NCI-H524 (cell line): ENCODE measurements at places on chromosomes 11 and 22.

DNA sequence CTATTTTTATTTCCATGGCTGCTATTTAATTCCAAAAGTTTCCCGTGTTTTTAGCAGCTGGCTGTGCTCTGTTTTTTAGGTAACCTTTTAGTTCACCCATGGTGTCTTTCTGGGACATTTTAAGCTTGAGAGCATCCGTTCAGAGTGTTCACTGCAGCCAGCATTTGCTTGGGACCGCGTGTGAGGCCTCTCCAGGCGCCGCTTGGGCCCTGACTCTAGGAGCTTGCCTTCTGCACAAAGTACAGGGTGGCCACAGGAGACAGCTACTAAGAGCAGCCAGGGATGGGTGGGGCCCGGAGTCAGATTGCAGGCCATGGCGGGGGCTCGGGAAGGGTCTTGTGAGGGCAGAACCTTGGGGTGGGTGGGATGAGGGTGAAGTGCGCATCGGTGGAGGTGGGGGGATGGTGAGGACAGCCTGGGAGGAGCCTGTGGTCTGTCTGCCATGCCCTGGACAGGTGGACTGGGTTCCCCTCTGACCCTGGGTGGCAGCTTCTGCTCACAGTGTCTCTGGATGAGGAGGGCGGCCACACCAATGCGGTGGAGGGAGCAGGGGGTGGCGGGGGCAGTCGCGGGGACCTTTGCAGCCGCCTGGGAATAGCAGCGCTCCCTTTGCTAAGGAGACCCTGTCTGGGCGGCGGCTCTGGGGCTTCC lies 288.1 kb downstream of the TBC1D22A start:
- DNase-seq = no peak

- no peak for DNase-seq
Observed at GRCh38 chr11:118232659-118233058, 7.8 kb upstream of the JAML start.

DNA sequence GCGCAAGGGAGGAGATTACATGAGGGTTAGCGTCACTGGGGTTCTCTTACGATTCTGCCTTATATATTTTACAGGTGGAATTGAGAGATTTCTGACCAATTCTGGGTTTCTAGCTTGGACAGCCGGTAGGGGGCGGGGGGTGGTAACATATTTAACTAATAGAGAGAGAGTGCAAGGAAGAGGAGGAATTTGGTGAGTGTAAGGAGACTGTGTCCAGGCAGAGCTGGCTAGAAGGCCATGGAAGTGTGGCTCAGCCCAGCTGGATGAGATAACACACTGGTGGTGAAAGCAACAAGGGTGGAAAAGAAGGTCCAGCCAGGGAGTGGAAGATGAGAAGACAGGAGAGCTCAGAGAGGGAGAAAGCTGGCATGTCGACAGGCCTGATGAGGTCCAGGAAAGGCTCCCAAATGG lies 56.5 kb downstream of the ST3GAL4 start:
- DNase-seq = no peak

DNA sequence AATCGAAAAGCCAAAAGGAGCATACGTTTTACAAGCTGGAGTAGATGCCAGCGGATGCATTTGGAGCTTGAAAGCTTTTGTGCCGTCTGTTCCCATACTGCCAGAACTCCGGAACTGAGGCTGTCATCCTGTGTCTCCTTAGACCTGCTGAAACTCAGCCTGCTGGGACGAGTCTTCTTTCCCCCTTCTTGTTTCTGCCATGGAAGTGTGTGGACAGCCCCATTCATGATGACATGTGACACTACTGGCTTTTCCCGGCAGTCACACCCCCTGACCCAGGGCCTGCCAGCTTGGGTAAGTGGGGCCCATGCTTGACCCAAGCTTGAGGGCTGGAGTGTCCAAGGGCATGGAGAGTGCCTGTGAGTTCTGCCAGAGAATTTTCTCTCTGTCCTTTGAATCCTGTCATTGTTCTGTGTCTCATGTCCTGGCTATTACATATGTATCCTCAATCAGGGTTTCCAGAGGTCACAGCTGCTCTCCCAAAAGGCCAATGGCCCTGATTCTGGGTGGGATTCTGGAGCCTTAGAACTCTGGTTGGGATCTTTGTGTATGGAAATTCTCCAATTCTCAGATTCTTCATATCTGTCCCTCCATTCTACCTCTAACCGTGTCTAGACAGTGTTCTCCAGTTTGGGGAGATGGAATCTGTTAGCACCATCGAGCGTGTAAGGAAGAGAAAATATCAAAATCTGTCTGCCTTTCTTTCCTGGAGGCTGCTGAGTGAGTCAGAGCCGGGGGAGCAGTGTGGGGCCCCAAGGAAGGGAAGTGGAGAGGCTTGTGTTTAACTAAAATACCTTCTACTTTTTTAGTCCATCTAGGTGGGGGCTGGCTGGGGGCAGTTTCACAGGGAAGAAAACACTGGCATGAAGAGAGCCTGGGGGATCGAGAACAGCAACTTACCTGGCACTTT lies 73.2 kb downstream of the KIAA1671 start:
- no peak for DNase-seq

- DNase-seq = peak; percentile 99
Observed at GRCh38 chr22:48923165-48923865, 904.4 kb downstream of the BRD1 start.

GRCh38 chr11:61273178-61274078 lies 21.7 kb downstream of the VWCE start:
- no peak for DNase-seq

GRCh38 chr11:86918496-86918895 lies 36.7 kb downstream of the FZD4 start:
- no peak for DNase-seq

DNA sequence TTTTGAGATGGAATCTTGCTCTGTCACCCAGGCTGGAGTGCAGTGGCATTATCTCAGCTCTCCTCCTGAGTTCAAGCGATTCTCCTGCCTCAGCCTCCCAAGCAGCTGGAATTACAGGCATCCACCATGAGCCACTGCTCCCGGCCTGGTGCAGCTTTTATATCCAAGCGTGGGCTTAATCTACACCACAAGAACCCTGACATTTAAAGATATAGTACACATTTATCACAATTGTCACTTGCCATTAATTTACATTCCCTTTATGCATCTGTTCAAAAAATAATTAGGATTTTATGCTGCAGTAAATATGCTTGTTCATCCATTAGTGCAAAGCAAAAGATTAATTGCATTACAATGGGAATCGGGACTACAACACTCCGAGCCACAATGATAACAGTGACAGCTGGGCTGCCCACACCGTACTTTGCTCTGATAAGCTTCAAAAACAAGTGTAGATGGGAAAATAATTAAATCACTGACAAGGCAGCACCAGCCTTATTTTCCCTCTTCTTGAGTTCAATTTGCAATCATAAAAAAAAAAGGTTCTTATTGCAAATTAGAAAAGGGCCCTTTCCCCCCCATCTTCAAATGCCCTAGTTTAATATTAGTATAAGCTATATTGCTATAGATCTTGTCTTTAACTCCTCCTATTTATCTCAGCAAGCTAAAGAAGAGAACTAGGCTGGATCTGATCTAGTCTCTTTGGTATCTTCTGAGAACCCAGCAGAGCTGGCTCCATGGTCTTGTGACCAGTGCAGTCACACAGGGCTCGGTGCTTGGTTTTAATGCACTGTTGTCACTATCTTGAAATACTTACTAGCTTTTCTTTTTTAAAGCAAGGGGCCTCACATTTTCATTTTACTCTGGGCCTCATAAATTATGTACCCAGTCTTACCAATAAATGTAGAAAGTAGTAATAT lies 206.2 kb upstream of the LRRC4C start:
- DNase-seq = no peak

- no peak for DNase-seq
Observed at GRCh38 chr22:31075961-31076360, 5.2 kb upstream of the SMTN start.

GRCh38 chr22:40408718-40409612 lies 38.6 kb downstream of the SGSM3 start:
- DNase-seq = no peak

DNA sequence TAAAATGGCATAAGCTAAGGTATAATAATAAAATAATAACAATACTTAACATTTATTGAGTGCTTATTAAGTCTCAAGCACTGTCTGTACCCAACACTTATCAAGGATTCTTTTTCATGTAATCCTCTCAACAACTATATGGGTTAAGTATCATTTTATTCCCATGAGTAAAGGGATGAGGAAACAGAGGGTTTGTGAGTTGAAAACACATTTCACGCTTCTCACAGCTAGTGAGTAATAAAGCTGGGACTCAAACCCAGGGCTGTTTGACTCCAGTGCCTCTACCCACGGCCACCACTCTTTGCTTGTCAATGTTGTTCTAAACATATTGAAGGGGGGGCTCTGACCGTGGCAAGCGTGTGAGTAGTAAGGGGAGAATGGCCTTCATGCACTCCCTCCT lies 8.7 kb downstream of the CD3E start:
- peak; percentile 53 for DNase-seq

GRCh38 chr11:133978794-133979193 lies 22.0 kb upstream of the IGSF9B start:
- no peak for DNase-seq

GRCh38 chr11:44377914-44378321 lies 68.0 kb upstream of the ALX4 start:
- no peak for DNase-seq

DNA sequence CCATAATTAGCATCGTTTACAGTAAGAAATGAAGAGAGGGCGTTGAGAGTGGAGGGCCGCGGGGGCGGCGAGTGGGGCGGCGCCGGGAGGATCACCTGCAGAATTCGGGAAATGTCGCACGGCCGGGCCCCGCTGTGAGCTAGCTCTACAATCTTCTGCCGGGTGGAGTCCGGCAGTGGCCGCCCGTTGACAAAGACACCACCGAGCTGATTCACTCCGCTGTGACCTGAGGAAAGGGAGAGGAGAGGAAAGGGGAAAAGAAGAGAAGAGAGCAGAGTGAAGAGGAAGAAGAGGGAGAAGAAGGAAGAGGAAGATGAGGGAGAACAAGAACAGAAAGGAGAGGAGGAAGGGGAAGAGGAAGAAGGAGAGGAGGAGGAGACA lies 8.5 kb downstream of the PAX6 start:
- no peak for DNase-seq

DNA sequence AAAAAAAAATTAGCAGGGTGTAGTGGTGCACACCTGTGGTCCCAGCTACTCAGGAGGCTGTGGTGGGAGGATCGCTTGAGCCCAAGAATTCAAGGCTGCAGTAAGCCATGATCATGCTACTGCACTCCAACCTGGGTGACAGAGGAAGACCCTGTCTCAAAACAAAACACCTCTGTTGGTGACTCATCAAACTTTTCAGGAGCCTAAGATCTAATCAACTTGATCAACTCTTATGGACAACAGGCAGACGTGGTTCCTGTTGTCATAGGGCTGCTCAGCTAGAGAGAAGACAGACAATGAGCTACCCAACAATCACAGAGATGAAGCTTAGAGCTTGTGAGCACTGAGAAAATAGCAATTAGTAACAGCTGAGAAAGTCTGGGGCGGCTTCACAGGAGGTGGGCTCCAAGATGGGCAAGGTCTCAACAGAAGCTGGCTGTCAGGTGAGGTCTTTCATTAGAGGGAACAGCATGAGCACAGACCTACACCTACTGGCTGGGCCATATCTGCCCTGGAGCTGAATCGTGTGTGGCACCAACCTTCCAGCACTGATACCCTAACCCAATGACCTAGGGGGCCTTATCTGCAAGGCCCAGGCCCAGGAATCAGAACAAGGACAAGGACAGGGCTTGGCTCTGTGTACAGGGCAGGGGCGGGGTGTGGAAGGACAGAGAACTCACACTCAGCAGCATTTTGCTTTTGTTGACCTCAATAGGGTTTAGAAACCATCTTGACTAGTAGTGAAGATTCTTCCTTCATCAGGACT lies 7.2 kb upstream of the UCP3 start:
- DNase-seq = no peak

GRCh38 chr11:126653040-126653439 lies 297.6 kb downstream of the ST3GAL4 start:
- no peak for DNase-seq

DNA sequence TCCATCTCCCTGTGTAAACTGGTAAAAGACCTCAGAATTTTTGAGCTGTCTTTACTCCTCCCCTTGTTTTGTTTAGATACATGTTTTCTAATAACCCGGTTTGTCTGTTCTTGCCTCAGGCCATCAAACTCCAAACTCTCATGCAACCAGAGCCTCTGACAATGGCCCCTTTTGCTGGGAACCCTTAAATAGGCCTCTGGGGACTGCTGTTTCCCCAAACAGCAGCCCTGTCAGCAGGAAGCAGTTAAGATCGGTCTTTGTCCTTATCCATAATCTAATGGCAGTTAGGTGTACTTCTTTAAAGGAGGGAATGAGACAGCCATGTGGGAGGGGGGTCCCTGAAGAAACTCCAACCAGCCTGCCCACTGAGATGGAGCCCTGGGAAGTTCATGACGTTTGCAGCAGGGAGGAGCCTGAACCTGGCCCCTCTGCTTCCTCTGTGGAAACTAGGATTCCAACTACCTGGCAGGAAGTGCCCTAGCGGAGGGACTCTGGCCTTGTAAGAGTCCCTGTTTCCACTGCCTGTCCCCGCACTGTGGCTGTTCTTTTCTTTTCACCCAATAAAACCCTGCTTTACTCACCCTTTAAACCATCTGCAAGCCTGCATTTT lies 1354.4 kb downstream of the LRRC4C start:
- DNase-seq = no peak

DNA sequence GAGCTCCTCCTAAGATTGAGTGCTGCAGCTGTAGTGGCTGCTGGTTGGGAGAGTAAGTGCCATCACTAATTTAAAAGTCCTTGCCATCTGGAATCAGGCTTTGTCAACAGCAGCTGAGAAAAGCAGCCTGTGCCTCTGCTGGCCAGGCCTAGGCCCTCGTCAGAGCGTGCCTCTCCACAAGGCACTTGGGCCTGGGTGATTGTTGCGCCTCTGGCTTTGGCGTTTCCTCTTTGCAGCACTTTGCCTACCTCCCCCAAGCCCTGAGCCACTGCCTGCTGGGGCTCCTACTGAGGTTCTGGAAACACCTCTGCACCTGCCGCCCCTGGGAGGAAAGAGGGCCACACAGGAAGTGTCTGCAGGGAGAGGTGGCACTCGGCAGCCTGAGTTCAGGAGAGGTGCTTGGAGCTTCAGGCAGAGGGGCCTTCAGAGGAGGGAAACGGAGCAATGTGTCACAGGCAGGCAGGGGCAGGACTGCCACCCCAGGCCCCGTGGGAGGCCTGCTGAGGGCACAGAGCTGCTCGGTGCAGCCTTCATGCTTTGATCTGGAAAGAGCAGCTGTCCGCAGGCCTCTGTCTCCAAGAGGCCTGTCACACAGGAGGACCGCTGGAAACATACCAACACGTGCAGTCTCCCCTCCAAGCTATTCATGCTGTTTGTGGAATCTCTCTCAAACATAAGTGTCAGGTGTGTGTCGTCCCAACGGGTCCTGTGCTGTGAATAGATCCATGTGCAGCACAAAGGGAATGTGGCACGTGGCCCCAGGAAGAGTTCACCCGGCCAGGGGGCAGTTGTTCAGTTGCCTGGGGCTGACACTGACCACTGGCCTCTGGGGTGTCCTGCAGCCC lies 61.5 kb upstream of the EMID1 start:
- peak; percentile 96 for DNase-seq

GRCh38 chr11:94948070-94948617 lies 25.2 kb downstream of the CWC15 start:
- no peak for DNase-seq

DNA sequence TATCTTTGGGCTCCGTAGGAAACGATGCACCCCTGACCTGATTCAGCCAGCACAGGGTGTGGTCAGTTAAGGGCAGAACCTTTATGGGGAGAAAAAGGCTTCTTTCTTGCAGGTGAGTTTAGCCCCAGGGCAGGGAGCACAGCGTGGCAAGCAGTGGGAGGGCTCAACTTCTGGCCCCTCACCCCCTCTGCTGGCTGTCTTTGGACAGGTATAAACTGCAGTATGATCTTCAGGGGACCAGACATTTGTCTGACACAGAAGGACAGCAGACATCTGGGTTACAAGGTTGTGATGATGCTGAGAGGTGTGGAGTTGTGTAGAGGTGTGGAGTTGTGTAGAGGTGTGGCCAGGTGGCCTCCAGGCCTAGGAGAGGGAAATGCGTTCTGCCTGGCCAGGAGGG lies 324.0 kb upstream of the PLET1 start:
- no peak for DNase-seq
